Stimulated activated CD4-positive, alpha-beta T cell treated with anti-CD3 and anti-CD28 coated beads, Interleukin-1b, Interleukin-23, amount 100 ng/mL, for 48 hours (primary cell): ENCODE measurements at places on chromosomes 6 and 20.

DNA sequence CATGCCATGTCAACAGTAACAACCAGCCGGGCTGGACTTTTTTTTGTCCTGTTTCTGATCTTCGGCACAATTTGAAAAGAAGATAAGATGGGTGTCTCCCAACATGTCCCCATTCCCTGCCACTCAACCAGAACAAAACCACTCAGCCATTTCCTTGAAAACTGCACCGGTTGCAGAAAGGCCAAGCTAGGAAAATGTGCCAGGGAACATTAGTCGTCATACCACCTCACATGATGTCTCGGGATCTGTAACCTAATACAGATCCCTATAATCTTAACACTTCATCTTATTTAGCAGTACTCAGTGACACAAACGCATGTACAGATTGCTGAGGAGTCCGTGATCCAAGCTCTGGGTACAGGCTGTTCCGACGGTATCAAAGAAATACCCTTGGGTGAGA is 46.5 kb downstream of the ALDH8A1 start:
- DNase-seq = no peak

DNA sequence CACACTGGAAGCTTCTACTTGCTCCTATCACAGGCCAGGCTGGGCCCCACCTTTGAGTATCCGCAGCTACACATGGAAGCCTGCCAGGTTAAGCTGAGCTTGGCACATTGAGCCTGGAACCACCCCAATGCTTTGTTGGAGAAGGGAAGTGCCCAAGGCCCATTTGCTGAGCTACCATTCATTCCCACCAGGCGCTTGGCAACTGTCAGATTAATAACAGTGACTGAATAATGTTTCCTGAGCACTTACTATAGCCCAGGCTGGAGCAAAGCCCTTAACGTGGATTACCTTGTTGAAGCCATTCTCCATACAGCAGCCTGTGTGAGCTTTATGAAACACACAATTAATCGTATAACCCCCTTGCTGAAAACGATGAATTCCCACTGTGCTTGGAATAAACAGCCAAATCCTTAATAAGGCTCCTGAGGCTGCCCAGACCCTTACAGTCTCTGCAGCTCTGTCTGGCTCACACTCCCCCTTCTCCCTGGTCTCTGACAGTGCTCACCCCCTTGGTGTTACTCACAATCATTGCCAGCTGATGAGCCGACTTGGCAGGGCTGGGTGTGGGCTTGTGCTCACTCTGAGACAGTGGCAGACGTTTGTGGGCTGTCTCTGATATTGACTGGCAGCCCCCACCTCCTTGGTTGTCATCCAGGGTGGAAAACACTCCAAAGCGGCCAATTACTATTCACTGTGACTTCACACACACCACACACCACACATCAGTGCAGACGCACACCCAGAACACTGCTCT is 357.1 kb downstream of the MAFB start:
- DNase-seq = no peak

DNA sequence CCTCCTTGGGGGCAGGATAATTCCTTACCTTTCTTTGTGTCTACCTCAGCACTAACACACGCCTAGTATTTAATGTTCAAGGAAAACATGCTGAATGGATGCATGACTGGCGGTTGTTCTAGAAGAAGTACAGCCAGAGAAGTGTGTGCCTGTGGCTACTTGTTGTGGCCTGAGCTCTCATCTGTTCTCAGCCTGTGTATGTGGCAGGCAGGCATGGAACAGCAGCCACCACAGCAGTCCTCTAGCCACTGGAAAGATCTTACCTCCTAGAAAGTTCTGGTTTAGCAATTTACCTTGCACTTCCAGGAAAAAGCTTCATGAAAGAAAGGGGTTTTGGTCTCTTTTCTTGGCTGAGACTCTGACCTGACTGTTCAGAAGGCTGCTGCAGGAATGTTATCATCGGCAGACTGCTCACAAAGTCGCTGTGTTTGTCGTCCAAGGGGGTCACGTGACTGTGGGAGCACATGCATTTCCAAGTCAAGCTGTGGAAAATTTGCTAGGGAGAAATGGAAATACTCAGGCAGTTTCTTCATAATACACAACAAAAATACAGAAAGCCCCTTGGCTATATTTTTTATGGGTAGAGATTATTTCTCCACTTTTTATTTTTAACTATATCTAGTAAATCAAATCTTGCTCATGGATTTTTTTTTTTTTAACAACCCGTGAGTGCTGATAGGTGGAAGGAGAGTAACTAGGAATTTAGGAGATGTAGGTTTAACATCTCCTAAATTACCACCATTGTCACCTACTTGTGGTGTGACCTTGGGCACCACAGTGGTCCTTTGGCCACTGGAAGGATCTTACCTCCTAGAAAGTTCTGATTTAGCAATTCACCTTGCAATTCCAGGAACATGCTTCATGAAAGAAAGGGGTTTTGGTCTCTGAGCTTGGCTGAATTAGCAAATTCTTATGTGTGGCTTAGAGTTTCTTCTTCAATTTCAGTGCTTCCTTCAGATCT is 110.8 kb upstream of the GPR6 start:
- no peak for DNase-seq

DNA sequence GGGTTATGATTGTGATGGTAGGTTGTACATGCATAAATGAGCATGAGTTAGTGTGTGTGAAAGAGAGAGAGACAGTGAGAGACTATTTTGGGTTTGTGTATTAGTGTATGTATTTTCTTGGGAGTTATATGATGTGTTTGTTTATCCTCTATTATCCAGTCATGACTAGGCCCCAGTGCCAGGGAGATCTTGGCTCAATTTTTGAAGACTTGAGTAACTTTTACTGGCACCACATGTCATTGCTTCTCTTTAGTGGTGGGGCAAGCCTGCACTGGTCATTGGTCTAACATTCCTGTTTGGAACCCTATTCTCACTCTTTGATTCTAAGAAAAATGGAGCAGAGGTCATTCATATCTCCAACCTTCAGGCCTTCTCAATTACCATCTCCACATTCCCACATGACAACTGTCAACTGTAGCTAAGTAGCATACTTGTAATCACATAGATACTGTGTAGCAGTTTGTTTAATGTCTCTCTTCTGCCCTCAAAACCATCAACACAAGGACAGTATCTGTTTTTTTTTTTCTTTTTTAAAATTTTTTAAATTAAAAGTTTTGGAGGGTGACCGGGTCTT is 8.8 kb downstream of the L3MBTL1 start:
- no peak for DNase-seq
